ENCODE measurements at places on chromosomes 11 and 22.

- no peak for DNase-seq
Measured at GRCh38 chr11:132844956-132845696, 687.2 kb downstream of the OPCML start.

DNA sequence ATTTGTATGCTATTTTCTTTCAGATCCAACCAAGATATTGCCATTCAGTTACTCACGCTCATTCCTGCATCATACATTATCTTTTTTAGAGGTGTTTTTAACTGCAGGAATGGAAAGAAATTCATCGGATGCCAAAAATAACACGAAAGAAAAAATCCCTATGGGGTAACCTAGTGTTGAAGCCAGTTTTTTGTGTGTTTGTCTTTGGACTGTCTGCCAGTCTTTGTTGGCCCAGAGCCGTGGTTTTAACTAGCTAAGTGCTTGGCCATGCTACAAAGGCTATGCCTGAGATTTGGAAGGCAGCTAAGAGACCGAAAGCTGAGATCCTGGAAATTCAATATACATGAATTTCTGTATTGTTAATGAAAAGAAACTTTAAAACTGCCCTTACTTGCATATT lies 309.8 kb upstream of the CNTN5 start:
- DNase-seq: no peak

DNA sequence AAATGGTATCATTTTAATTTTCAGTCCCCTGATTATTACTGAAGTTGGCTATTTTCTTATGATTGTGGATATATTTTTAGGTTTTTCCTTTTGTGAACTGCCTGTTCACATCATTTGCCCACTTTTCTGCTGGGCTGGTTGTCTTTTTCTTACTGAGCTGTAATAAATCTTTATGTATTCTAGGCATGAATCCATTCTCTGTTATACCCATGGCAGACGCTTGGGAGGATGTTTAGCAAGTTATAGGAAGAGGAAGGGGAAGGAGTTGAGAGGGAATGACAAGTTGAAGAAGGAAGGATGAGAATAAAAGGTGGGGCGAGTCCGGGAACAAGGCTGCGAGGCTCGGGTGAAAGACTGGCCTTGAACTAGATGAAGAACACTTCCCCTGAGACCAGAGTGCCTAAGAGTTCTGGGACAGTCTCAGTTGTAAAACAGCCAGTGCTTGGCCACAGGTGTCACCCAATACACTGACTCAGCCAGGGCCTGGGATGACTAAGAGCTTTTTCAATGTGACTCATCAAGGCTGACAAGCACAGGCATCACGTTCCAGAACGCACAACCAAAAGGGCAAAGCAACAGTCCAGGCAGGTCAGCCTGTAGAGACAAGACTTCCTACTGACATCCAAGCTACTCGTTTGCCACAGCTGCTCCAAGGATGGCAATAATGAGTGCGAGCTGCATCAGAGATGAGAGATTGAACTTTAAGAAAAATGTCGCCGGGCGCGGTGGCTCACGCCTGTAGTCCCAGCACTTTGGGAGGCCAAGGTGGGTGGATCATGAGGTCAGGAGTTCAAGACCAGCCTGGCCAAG lies 35.2 kb downstream of the LRFN4 start:
- DNase-seq: peak; percentile 31

DNA sequence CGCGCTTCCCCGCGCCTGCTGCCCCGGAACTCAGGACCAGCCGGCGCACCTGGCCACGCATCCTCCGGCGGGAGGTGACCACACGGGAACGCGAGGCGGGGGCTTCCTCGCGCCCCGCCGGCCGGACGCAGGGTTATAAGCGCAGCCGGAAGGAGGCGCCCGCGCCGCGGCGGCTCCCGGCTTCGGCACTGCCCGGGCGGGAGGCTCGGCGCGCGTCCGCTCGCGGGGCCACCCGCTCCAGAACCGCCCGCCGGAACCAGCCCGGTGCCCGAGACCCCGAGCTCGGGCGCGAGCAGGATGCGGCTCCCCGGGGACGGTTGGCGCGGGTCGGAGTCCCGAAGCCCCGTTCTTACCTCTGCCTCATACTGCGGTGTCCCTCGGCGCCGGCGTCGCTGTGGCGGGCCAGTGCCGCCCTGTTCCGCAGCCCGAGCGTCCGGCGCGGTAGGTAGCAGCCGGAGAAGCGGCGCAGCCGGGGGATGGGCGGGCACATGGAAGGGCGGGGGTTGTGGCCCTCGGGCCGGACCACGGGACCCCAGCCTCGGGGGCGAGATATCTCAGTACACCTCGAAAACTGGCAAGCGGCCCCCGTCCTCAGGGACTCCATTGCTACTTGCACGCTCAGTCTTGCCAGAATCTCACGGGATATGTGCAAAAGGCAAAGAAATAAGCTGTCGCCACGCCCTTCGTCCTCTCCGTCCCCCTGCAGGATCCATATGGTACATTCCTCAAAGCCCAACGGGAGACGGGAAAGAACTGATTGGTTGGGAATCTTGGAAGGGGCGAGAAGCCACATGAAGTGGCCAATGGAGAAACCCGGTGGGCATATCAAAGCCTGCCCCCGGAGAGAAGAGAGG lies 23.1 kb downstream of the MICAL3 start:
- DNase-seq: peak; percentile 65

DNA sequence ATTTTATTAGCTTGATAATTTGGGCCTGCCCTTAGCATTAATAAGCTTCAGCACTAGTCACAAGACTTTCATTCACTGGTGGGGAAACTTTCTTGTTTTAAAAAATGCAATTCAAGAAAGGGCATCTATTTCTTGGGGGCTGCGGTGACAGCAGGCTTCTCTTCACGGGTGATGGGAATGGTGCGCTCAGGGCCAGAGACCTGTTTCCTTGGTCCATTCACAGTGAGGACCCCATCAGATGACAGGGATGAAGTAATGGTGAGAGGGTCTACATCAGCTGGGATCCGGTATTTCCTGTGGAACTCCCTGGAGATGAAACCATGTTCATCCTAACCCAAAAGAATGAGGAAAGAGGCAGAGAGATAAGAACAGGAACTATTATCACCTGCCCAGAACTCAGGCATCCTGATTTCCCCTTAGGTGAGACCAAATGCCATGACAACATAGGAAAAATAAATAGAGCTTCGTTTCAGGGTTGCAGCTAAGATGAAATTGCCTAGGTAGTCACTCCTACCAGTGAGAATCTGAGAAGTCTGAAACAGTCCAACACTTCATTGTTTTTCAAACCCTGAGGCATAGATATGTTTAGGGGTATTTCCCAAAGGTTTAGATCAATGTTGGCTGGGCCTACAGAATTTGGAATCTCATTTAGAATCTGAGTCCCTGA lies 2.8 kb downstream of the CRYAB start:
- DNase-seq: no peak

- no peak for DNase-seq
Measured at GRCh38 chr11:36564376-36565030, 3.3 kb upstream of the RAG1 start.

- no peak for DNase-seq
Measured at GRCh38 chr11:112113539-112114457, 27.1 kb downstream of the SDHD start.

- no peak for DNase-seq
Measured at GRCh38 chr11:537622-538430, 499 bp downstream of the LRRC56 start.

GRCh38 chr11:67411785-67412152 lies 3.7 kb upstream of the CARNS1 start:
- no peak for DNase-seq

DNA sequence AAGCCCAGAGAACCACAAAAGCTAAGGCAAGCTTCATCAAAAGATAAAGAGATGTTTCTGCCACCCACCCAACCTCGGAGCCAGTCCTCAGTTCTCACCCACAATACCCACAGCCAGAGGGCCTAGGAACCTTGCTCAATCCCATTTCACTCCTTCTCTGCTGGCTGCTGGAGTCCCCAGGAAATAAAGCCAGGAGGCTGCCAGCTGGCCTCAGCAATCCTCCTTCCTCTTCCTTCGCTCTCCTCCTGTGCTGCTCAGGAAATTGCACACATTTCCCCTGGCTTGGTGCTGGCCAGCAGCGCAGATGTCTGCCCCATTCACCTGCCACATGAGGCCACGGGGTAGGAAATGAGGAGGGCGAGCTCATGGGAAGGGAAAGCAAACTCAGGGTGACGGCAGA lies 91.8 kb upstream of the LDLRAD3 start:
- no peak for DNase-seq

- DNase-seq: no peak
Measured at GRCh38 chr11:72816404-72816990, 2.3 kb downstream of the ATG16L2 start.
